ENCODE measurements at places on chromosomes 3 and 15.

- DNase-seq: no peak
Measured at GRCh38 chr3:122975924-122976293, 51.7 kb downstream of the SEMA5B start.

DNA sequence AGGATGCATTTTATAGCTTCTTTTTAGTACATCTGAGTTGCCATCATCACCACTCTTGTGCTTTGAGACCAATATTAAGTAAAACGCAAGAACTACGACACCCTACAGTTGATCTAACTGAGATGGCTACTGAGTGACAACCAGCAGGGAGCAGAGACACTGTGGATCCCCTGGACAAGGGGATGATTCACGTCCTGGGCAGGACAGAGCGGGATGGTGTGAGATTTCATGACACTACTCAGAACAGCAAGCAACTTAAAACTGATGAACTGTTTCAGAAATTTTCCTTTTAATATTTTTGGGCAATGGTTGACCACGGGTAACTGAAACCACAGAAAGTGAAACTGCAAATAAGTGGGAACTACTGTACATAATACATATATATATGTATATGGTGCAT, 299.2 kb downstream of the ADAMTS17 start:
- no peak for DNase-seq

GRCh38 chr15:56205061-56205876, 38.4 kb downstream of the RFX7 start:
- DNase-seq: no peak

DNA sequence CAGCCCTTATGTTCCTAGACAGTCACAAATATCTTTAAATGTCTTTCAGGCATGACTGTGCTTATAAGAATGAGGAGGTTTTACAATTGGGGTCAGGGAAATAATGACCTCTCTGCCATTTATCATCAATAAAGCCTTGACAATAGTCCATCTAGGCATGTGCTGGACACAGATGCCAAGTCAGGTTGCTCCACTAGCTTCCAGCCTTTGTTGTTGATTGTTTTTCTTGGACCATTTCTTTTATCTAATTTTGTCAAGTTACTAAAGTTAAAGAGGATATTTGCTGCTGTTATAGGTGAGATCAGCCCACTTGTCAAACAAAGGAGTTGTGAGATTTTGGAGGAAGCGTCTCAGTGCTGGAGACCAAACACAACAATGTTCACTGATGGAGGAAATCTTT, 628.0 kb downstream of the ROBO2 start:
- DNase-seq: no peak

GRCh38 chr3:168859574-168859973, 763.9 kb upstream of the GOLIM4 start:
- no peak for DNase-seq

- DNase-seq: no peak
Measured at GRCh38 chr3:144652573-144652972, 681.0 kb downstream of the DIPK2A start.

Measured in iPS-NIHi11 (cell line).